ENCODE measurements at places on chromosomes 3 and 15.

- DNase-seq = peak; percentile 64
Measured at GRCh38 chr15:33941279-33942063, 26.8 kb upstream of the CHRM5 start.

- no peak for DNase-seq
Measured at GRCh38 chr15:93088200-93088980, 621 bp downstream of the RGMA start.

DNA sequence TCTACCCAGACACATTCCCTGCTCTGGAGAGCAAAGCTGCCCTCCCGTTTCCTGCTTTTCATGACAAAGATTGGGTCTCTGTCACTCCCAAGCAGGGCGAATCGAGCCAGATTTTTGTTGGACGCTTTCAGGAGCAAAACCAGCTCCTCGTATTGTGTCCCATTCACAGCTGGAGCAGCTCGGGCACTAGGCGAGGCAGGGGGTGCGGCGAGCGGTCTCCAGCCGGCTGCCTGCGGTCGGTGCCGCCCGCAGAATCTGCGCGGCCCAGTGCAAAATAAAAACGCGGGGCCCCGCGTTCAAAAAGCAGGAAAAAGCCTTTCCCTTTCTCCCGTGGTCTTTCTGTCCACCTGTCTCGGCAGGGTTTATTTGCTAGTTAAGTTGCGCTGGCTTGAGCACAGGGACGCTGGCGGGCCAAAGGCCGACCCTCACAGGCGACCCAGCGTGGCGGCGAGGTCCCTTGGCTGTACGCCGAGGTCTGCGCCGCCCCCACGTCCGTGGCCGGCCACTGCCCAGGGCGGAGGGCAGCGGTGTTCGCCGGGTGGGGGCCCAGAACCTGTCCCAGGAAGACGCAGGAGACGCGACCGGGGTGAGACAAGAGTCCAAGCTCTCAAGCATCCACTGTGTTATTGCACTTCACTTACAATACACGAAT is 71.2 kb downstream of the CYP19A1 start:
- DNase-seq = no peak

GRCh38 chr3:51681453-51681852 is 10.4 kb downstream of the TEX264 start:
- no peak for DNase-seq

- no peak for DNase-seq
Measured at GRCh38 chr3:188624384-188624783, 470.4 kb downstream of the LPP start.

DNA sequence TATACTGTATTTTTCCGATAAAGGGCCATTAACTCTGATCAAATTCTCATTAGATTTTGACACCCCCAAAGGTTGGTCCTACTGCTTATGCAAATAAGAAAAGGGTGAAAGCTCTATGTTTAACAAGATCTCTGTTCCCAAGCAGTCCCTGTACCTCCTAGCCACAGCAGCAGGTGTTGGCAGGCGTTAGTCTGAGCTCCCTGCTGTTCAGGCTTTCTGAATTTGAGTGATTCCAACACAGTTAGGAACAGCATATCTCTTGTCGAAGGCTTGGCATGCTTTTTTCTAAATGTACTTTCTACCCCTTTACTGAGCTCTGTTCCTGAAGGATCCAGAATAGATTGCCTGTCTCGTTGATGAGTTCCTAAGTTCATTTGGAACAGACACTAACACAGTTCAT is 42.3 kb downstream of the MITF start:
- no peak for DNase-seq

- no peak for DNase-seq
Measured at GRCh38 chr15:91776104-91776503, 77.4 kb upstream of the SLCO3A1 start.

DNA sequence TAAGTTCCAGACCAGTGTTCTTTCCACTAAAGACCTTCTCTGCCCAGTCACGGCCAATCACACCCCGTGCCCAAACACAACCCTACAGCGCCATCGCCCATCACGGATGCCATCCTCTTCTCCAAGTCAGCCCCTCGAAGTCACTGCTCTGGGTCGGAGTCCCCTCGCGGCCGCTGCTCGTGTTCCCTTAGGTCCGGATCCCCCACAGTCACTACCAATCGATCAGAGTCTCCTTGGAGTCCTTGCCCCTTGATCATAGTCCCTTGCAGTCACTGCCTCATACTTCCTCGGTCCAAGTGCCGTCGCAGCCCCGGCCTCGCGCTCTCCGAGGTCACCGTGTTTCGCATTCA is 461 bp downstream of the PCYT1A start:
- no peak for DNase-seq

DNA sequence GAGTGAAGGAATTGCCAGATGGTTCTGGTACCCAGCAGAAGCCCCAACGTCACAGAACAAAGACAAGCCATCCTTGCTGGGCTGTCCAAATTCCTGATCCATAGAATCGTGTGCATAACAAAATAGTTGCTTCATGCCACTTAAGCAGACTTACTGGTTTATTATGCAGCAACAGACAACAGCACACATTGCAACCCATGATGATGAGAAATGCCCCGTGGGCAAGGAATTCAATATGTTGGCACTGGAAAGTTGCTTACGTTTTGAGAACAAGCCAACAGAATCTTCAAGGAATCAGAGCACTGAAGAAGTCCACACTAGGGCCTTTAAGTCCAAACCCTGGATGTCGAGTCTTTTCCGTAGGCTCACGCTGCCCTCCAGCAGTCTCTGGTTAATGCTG is 40.3 kb downstream of the CCR4 start:
- no peak for DNase-seq

DNA sequence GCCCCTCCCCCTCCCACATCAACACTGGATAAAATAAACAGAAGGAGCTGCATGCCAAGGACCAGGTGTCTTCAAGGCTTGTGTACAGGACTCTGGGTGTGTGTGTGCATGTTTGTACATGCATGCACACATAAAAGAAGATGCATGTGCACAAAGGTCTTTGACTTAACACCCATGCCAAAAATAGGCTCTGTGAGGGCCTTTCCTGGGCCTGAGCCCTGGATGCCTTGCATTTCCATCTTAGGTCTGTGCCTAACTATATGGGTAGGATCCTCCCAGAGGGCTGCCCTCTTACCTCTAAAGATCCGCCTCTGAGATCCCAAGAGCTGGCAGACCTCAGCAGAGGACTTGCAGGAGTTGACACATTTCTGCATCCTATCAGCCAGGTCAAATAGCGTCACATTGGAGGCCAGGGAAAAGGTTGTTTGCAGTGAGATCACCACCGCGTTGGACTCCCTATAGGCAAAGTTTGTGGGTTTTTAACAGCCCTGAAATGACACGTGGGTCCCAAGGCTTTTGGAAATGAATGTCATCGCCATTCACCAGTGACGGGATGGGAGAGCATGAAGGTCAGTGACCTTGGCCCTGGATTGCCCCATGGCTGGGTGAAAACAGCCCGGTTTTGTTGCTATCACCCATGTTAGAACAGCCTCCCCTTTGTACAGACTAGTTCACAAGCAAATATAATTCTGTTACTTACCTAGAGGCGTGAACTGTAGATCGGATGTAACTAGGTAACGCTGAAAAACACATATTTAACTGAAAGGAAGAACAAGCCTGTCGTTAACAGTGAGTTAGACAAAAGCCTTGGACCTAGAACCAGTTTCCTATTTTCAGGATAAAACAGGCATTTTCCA is 54.0 kb downstream of the HEG1 start:
- no peak for DNase-seq

DNA sequence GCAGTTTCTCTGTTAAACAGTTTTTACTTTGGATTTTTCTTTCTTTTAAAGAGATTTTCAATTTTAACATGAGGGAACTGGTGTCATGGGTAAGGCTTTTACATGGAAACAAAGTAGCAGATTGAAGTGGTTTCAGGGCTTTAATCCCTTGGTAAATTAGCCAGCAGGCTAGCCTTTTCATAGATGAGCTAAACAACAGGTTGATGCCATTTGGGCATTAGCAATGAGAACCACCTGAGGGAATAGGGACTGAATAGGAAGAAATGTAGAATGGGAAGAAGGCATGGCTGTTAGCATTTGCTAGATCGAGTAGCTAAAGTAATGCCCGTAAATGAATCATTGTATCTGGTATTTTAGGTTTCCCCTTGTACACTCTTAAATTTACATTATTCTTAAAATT is 165.5 kb upstream of the MLF1 start:
- DNase-seq = no peak

DNA sequence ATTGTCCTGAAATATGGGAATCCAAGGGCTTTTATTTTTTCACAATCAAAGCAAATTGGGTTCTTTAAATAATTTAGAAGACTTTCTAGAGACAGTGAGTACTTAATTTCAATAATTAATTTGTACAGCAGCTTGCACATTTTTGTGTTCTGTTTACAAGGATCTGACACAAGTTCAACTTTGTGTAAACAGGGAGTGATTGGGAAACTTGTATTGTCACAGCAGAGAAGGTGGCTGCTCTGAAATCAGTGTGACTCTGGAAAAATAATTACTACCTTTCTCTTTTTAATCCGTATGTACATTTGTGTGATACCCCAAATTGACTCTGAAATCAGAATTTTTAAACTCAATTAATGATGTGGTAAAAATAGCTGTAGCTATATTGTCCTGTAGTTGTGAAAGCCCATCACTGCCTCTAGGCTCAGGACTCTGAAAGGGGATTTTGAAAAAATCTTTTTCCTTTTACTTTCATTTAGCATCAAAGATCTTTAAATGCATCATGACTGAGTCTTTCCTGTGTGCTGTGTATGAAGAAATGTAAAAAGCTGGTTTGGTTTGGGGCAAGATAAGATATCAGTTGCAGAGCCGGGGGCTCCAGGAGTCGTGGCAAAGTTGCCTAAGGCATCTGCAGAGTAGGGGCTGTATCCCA is 45.1 kb downstream of the MFSD1 start:
- no peak for DNase-seq

DNA sequence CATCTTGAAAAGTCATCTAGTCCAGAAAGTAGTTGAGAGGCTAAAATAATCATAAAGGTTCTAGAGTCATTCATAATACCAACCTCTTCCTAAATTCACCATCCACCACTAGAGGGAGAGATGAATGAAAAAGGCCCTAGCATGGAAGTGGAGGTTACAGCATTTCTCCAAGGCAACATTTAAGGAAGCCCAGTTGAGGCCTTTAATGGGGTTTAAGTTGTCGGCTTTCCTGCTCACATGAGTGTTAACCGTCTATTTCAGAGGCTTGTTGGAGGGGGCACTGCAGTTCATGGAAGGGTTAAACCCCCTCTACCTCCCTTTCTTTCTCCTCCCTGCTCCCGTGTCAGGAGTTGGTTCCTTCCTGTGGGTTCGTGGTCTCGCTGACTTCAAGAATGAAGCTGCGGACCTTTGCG is 3.8 kb upstream of the SLCO3A1 start:
- DNase-seq = no peak

DNA sequence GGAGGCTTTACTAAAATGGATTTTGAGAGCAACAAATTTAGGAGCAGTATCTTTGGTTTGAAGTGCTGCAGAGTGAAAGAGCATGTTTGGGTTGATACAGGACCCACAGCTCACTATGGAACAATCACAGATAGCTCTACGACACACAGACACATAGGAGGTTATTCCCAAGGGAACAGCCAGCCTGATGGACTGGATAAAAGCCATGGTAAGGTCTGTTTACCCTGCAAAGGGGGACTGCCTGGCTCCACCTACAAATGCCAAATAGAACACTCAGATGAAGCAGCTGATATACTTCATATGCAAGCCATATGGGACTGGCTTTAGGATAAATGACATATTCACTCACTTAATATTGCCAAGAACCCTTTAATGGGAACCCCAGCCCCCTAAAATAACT is 75.4 kb downstream of the CDC25A start:
- no peak for DNase-seq

- DNase-seq = no peak
Measured at GRCh38 chr3:53416530-53416929, 69.2 kb upstream of the DCP1A start.

- no peak for DNase-seq
Measured at GRCh38 chr3:161305095-161305991, 66.0 kb downstream of the SPTSSB start.

GRCh38 chr15:59501597-59501996 is 63.6 kb downstream of the FAM81A start:
- DNase-seq = peak; percentile 50

- DNase-seq = no peak
Measured at GRCh38 chr3:191290311-191291025, 38.7 kb upstream of the CCDC50 start.

DNA sequence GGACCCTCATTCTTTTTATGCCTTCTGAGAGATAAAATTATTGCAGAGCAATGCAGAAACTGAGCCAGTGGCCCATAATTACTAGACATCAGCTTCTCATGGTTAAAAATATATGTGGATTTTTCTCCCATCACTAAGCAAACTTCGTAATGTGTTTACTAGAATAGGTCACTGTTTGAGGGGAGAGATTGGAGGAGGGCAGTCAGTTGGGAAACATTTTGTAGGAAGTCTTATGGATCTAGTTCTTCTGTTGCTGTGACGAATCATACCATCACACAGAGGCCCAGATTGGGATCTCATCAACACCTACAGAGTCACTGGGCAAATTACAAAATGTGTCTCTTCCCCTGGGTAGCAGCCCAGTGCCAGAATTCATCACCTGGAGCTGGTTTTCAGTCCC is 81.4 kb downstream of the PDE8A start:
- no peak for DNase-seq

DNA sequence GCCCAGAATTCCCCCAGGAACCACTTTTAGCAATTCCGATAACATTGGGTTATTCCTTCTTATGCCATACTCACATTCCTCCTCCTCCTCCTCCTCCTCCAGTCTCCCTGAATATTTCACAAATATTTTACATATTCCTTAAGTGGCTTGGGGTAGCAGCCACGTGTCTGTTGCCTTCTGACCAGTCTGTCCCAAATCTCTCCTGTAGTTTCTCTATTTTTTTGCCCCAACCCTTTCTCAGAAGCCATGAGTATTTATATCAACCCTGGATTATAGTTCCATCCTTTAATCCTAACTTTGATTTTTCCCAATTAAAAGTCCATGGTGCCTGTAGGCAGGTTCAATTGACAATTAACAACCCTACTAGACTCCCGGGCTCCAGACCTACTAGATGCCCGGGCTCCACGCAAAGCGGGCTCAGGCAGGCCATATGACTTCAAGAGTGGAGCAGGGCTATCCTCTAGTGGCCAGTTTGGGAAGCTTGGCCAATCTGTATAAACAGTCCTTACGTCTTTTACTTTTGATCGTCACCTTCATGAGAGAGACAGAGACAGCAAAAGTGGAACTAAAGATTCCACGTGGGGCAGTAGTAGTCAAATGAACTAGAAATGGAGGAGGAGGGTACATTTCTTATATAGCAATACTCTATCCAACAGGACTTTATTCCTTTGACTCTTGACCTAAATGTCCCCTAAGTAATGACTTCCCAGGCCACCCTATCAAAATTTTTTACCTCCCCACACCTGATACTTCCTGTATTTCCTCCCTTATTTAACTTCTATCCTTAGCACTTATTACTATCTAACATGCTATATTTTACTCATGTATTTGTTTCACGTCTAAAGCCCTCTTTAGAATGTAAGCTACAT is 69.7 kb downstream of the USF3 start:
- DNase-seq = peak; percentile 7

GRCh38 chr15:38688761-38689160 is 124.1 kb upstream of the RASGRP1 start:
- DNase-seq = no peak

GRCh38 chr3:148642616-148643015 is 55.1 kb upstream of the AGTR1 start:
- DNase-seq = no peak
